MCF 10A (cell line): ENCODE measurements at places on chromosomes 2 and 18. TPM values are rescaled to one million over a fixed set of nuclear protein-coding genes. Genes with fewer than 3 reads are reported as not detected.

GRCh38 chr2:192159736-192160135 is 35.0 kb downstream of the TMEFF2 start:
- no peaks in the 10 kb centered on the region for H3K27me3 ChIP-seq
- no peak for DNase-seq
- H3K27ac ChIP-seq: no peak overlapping the region
- H3K36me3 ChIP-seq: no peaks in the 10 kb centered on the region
- no peak overlapping the region for H3K4me3 ChIP-seq

GRCh38 chr18:74141667-74142066 is 6.0 kb downstream of the FBXO15 start:
- no peaks in the 10 kb centered on the region for H3K36me3 ChIP-seq
- no peak overlapping the region for H3K27ac ChIP-seq
- no peaks in the 10 kb centered on the region for H3K4me1 ChIP-seq
- H3K27me3 ChIP-seq: peaks cover 16% of the 10 kb centered on the region
- no peak overlapping the region for H3K4me3 ChIP-seq

- no peaks in the 10 kb centered on the region for H3K36me3 ChIP-seq
- H3K4me1 ChIP-seq: peaks cover 8% of the 10 kb centered on the region
- H3K27me3 ChIP-seq: no peaks in the 10 kb centered on the region
Measured at GRCh38 chr2:109676346-109676902, 62.3 kb downstream of the SOWAHC start.

DNA sequence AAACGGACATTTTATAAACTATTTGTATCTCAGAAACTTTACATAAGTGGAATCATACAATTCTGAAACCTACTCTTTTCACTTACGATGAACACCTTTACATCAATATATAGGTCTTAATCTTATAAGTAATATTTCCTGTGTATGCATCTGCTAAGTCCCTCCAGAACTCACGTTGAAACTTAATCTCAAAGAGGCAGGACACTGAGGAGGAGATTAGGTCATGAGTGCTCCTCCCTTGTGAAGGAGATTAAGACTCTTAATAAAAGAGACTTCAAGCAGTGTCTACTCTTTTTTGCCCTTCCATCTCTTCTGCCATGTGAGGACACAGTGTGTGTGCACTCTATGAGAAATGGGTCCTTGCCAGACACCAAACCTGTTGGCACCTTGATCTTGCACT is 94.7 kb upstream of the CDKL4 start:
- H3K4me3 ChIP-seq: no peak overlapping the region
- H3K4me1 ChIP-seq: peaks cover 15% of the 10 kb centered on the region
- H3K27me3 ChIP-seq: no peaks in the 10 kb centered on the region
- no peak overlapping the region for H3K27ac ChIP-seq
- peaks cover 10% of the 10 kb centered on the region for H3K36me3 ChIP-seq

- H3K36me3 ChIP-seq: no peaks in the 10 kb centered on the region
- H3K4me3 ChIP-seq: no peak overlapping the region
- no peak overlapping the region for H3K27ac ChIP-seq
- H3K27me3 ChIP-seq: no peaks in the 10 kb centered on the region
Measured at GRCh38 chr18:9809697-9810096, 76.1 kb upstream of the TXNDC2 start.

CRIM1 gene
- 119 and 185 TPM in 2 replicates for total RNA-seq

DNA sequence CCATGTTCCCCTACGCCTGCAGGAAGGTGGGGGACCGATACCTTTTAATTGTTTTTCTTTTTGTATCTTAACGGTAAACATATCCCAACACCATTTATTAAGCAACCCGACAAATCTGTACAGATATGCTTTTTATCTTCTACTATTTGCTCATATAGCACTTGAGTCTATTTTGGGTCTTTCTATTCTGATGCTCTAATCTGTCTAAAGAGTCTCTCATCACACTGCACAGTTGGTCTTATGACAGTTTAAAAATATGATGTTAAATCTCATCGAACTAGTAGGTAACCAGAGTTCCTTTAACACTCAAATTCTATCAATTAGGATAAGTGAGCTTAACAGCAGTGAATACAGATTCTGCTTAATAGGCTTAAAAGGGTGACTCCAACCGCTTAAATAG is 111.6 kb downstream of the SOCS6 start:
- no peaks in the 10 kb centered on the region for H3K36me3 ChIP-seq
- H3K4me3 ChIP-seq: no peak overlapping the region
- H3K27me3 ChIP-seq: no peaks in the 10 kb centered on the region
- no peak overlapping the region for H3K27ac ChIP-seq
- DNase-seq: no peak

CHN1 gene
- 4.4 and 6.0 TPM in 2 replicates for total RNA-seq

GRCh38 chr18:28884304-28884703 is 707.4 kb upstream of the CDH2 start:
- no peaks in the 10 kb centered on the region for H3K27me3 ChIP-seq
- no peak overlapping the region for H3K27ac ChIP-seq

DNA sequence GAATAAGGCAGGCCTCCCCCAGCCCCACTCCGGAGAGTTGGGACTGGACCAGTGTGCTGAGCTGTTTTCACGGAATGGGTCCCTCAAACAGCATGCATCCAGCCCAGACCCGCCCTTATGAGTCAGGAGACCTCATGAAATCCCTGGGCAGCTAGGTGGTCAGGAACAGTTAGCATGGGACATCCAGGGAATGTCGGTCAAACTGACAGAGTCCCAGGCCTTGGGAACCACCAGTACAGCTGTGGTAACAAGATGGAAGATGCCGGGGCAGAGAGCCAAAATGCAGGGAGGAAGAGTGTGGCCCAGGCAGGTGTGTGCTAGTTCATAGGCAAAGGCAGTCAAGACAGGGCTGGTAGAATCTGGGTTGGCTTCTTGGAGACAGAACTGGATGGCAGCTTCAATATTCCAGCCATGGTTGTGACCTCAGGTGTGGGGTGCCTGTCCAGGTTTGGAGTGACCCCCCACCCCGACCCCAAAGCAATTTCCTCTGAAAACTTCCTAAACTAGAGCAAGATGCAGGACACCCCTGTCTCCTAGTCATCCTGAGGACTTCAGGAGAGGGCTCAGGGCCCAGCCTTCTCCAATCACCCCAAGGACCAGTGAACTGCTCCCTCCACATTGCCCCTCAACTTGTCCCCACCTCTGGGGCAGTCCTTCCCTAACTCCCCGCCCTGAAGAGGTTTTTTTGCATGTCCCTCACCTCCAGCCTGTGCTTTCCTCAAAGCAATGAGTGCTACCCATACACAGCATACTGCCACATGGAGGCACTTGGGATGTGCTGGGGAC is 46.5 kb downstream of the KCNIP3 start:
- DNase-seq: peak; percentile 41
- no peaks in the 10 kb centered on the region for H3K27me3 ChIP-seq
- H3K36me3 ChIP-seq: no peaks in the 10 kb centered on the region
- no peak overlapping the region for H3K4me3 ChIP-seq
- H3K27ac ChIP-seq: no peak overlapping the region
- peaks cover 24% of the 10 kb centered on the region for H3K4me1 ChIP-seq

DOK6 gene
- not detected in 2 replicates for total RNA-seq

GRCh38 chr18:493986-494983 is 6.2 kb downstream of the COLEC12 start:
- DNase-seq: no peak
- no peak overlapping the region for H3K4me3 ChIP-seq
- peaks cover 4% of the 10 kb centered on the region for H3K4me1 ChIP-seq
- H3K27me3 ChIP-seq: peaks cover 8% of the 10 kb centered on the region
- H3K27ac ChIP-seq: no peak overlapping the region

- H3K4me3 ChIP-seq: no peak overlapping the region
- no peak for DNase-seq
- no peaks in the 10 kb centered on the region for H3K36me3 ChIP-seq
- no peak overlapping the region for H3K27ac ChIP-seq
- peaks cover 5% of the 10 kb centered on the region for H3K4me1 ChIP-seq
Measured at GRCh38 chr2:25690058-25690457, 16.7 kb upstream of the DTNB start.
